ENCODE measurements at places on chromosomes 1 and 21.

- no peak for DNase-seq
These were observed 26.4 kb downstream of the TEX35 start for GRCh38 chr1:178539291-178539690.

DNA sequence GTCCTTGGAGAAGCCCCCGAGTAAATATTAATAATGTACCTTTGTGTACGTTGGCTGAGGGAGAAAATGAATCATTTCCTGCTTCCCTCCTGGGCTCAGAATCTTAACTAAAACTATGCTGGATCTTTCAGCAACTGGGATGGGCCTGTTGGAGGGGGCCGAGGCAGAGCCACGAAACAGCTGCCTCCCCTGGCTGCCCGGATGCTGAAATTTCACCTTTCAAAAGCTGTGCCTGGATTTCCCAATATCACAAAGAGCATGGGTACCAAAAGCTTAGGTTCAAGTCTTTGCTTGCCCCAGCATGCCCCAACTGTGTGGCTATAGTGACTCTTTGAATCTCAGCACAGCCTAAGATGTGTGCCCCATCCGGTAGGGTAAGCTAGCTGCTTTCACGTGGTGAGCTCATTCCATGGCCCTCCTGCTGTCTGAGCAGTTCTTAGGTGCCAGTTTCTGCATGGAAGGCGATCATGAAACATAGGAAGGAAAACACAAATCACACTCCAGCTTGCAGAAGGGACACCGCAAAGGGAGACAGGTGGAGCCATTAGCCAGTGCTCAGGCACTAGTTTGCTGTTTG is 473.5 kb downstream of the PTPRU start:
- DNase-seq, result no peak

- DNase-seq, result peak; percentile 84
These were observed 1.2 kb downstream of the ANP32E start for GRCh38 chr1:150234566-150235293.

- no peak for DNase-seq
These were observed 165.7 kb upstream of the SYT6 start for GRCh38 chr1:114319418-114319817.

- DNase-seq, result no peak
These were observed 60.1 kb downstream of the KCNK1 start for GRCh38 chr1:233673947-233674431.

- peak; percentile 55 for DNase-seq
These were observed 2.8 kb upstream of the EYA3 start for GRCh38 chr1:28091043-28091781.

DNA sequence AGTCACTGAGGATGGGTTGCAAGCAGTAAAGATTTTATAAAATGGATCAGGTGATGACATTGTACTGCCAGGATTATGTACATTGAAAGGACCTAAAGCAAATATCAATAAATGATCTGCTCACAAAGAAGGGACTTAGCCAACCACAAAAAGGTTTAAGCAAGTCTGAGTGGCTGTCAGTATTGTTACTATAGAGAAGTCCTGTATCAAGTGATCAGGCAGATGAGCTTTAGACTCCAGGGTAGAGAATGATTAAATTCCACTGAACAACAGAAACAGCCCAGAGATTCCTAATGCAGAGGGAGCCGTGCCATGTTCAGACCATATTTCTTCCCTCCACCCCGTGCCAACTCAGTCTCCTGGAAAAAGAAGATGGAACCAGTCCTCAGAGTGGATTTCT is 138.9 kb downstream of the SETD4 start:
- DNase-seq, result no peak

DNA sequence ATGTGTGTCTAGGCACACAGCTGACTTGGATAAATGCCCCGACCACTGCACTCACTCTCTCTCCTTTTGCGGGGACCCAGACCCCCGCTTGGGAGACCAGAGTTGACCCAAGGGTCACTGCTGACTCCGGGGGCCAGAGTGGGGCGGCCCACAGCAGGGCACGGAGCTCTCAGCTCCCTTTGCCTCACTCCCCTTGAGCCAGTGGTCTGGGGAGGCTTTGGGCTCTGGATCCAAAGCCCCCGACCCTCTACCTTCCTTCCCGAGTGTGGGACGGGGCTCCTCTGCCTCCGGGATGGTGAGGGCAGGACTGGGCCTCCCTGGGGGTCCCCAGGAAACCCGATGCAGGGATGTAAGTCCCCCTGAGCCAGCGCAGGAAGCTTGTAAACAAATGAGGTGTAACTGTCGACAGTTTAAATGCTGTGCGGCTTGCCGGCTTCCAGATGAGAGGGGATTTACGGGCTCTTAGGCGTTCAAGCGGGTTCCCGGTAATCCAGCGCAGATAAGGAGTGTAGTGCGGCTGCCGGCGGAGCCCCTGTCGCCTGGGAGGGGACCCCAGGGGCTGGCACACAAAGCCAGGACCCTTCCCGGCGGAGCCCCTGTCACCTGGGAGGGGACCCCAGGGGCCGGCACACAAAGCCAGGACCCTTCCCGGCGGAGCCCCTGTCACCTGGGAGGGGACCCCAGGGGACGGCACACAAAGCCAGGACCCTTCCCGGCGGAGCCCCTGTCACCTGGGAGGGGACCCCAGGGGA is 7.4 kb downstream of the ACTRT2 start:
- DNase-seq, result no peak

DNA sequence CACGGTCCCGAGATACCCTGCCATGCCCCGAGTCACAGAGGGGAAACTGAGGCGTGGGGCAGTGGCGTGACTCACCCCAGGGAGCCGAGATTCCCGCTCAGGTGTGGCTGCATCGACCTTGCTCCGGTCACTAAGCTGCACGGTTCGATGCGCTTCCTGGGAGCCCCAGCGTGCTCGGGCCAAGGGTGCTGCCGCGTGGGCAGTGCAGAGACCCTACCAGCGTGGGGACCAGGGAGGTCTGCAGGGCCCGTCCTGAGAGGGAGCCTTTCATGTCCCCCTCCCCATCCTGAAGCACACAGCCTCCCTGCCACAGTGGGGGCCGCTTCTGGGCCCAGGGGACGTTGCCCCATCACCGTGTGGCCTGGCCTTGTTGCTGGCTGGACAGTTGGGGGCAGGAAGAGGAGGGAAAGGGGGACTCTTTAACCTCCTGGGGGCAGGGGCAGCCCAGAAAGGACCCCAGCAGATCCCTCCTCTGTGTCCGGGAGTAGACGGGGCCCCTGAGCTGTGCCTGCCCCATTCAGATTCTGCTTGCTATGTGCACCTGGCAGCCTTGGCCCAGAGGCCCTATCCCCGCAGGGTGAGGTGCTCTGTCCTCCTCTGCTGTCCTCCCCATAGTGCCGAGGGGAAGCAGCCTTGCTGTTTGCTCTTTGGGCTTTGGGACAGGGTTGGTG is 52.3 kb downstream of the COL18A1 start:
- DNase-seq, result no peak

- no peak for DNase-seq
These were observed 107.6 kb downstream of the NOS1AP start for GRCh38 chr1:162177126-162177525.
